ENCODE measurements at places on chromosomes 11 and 22. TPM values are rescaled to one million over a fixed set of nuclear protein-coding genes. Genes with fewer than 3 reads are reported as not detected.

GSTT2B gene
- 0.68 TPM for total RNA-seq

C22orf23 gene
- 3.4 TPM for total RNA-seq

EEF1G gene
- 1,694 TPM for total RNA-seq

RFPL1 gene
- total RNA-seq: not detected

OR5B21 gene
- total RNA-seq: not detected

CHST1 gene
- 4.0 TPM for total RNA-seq

PGA4 gene
- total RNA-seq: not detected

NADSYN1 gene
- total RNA-seq: 21.1 TPM

PGAP2 gene
- total RNA-seq: 6.8 TPM

SPTBN2 gene
- total RNA-seq: 37.1 TPM

ABCC8 gene
- not detected for total RNA-seq

IL10RA gene
- 0.09 TPM for total RNA-seq

DNA sequence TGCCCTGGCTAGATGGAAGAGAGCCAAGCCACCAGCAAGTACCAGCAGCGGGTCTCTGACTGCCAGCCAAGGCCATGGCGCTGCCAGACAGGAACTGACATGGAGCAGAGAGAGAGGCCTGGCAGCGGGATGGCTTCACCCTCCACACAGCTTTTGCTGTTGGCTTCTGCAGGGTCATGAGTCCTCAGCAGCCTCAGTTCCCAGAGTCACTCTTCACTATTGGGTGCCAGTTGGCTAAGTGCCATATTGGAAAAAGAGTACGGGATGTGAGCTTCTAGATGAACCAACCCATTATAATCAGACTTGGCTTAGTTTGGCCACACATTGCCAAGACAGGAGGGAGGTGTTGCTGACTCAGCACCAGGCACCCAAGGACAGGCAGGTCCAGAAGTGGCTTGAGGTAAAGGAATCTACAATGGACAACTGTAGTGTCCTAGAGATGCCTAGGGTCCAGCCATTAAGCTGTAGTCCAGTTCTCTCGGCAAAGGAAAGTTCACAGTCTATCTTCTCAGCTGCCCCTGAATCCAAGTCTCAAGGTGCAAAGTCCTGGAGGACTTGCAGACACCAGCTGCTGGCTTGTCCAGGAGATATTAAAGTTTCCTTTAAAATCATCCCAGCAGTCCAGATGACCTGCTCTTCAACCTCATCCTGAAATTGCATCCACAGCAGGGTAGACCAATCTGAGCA is 40.7 kb upstream of the POU2AF1 start:
- no peak for DNase-seq

GRCh38 chr11:12941671-12942070 is 67.4 kb upstream of the RASSF10 start:
- DNase-seq: no peak

DNA sequence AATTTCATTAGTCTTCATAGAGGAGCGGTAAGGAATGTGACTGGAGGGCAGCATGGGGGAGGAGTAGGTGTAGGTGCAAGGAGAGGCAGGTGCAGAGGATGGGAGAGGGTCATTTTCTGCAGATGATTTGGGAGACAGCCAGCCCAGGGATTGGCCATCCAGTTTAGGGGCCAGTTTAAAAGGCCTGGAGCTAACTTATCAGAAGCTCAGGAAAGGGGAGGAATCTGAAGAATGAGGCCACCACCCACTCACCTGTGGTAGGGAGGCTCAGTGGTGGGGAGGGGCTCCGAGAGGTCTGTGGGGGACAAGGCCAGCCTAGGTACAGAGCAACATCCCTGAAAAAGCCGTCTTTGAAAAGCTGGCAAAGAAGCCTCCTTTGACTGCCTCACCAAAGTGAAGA is 110.8 kb upstream of the TMEM45B start:
- no peak for DNase-seq

GRCh38 chr11:21628641-21629040 is 564.2 kb upstream of the ANO5 start:
- DNase-seq: no peak

DNA sequence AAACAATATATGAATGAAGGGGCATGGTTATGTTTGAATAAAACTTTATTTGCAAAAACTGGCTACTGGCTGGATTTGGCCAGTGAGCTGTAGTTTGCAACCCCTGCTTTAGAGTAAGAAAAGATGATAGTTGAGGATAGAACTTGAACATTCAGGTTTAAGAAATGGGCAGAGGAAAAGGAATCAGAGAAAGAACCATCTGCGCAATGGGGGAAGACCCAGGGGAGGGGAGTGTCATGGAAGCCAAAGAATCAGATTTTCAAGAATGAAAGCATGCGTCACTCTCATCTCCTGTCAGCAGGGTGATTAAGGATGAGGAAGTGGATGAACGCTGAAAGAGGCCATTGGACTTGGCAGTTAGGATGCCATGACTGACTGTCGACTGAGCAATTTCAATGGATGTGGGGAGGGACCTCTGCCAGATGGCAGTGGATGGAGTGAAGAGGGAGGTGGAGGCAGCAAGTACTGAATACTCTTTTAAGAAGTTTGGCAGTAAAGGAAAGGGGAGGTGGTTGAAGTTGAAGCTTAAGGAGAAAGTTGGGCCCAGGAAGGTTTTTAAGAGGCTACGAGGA is 21.2 kb downstream of the FAT3 start:
- DNase-seq: no peak

GRCh38 chr11:76978818-76979217 is 55.4 kb upstream of the B3GNT6 start:
- no peak for DNase-seq

DNA sequence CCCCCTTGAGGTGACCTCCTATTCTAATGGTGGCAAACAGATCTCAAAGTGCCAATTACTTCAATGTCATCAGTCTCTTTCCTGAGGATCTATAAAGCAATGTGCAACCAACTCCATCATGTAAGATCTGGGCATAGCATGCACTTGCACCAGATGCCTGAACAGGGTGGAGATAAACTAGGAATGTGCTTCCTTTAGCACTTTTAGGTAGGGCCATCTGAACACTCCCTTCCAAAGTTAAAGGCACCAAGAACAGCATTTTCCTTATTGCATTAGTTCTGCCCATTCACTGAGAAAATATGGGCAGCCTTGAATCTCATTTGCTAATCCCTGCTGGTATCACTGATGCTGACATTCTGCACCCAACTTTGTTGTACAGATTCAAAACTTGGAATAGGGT is 112.0 kb downstream of the SGSM3 start:
- DNase-seq: no peak

DNA sequence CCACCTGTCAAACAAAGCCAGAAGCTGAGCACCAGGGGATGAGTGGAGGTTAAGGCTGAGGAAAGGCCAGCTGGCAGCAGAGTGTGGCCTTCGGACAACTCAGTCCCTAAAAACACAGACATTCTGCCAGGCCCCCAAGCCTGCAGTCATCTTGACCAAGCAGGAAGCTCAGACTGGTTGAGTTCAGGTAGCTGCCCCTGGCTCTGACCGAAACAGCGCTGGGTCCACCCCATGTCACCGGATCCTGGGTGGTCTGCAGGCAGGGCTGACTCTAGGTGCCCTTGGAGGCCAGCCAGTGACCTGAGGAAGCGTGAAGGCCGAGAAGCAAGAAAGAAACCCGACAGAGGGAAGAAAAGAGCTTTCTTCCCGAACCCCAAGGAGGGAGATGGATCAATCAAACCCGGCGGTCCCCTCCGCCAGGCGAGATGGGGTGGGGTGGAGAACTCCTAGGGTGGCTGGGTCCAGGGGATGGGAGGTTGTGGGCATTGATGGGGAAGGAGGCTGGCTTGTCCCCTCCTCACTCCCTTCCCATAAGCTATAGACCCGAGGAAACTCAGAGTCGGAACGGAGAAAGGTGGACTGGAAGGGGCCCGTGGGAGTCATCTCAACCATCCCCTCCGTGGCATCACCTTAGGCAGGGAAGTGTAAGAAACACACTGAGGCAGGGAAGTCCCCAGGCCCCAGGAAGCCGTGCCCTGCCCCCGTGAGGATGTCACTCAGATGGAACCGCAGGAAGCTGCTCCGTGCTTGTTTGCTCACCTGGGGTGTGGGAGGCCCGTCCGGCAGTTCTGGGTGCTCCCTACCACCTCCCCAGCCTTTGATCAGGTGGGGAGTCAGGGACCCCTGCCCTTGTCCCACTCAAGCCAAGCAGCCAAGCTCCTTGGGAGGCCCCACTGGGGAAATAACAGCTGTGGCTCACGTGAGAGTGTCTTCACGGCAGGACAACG is 11.7 kb downstream of the CXCR5 start:
- no peak for DNase-seq

- no peak for DNase-seq
Observed at GRCh38 chr22:42596863-42597530, 17.7 kb downstream of the POLDIP3 start.

GRCh38 chr22:48398181-48398905 is 1429.3 kb downstream of the BRD1 start:
- DNase-seq: no peak

GRCh38 chr11:117717485-117718314 is 79.3 kb downstream of the DSCAML1 start:
- peak; percentile 35 for DNase-seq

DNA sequence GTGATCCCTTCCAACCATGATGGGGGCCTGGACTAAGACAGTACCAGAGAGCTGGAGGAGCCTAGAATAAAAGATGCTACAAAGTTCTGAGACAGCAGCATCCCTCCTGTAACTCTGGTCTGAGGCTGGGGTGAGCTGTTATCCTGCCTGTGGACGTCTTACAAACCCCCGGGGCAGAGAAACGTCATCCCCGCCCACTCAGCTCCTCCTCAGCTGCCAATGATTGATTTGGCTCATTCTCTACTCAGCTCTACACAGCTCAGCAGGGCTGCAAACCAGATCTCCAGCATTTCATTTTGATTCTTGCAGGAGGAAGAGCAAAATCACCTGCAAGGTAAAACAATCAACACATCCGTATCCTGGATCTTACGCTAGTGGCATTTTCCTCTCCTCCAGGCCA is 55.5 kb downstream of the CSNK2A3 start:
- peak; percentile 21 for DNase-seq

DNA sequence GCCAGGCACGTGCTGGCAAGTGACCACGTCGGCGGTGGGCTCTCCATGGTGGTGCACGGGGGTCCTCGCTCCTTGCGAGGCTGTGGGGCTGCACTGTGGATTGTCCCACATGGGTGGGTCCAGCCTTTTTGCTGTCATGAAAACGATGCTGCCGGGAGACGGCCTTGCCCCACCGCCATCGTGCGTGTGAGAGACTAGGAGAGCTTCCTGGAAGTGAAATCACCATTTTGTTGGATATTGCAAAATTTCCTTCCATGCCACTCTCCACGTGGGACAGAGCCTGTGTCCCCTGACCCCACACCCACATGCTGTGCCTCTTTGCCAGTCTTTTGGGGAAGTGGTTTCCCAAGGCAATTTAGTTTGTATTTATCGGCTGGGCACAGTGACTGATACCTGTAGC is 18.2 kb upstream of the GRAMD4 start:
- DNase-seq: no peak

GRCh38 chr11:102026959-102027358 is 20.3 kb upstream of the CFAP300 start:
- DNase-seq: no peak

- no peak for DNase-seq
Observed at GRCh38 chr11:75700940-75701339, 16.7 kb upstream of the MOGAT2 start.

DNA sequence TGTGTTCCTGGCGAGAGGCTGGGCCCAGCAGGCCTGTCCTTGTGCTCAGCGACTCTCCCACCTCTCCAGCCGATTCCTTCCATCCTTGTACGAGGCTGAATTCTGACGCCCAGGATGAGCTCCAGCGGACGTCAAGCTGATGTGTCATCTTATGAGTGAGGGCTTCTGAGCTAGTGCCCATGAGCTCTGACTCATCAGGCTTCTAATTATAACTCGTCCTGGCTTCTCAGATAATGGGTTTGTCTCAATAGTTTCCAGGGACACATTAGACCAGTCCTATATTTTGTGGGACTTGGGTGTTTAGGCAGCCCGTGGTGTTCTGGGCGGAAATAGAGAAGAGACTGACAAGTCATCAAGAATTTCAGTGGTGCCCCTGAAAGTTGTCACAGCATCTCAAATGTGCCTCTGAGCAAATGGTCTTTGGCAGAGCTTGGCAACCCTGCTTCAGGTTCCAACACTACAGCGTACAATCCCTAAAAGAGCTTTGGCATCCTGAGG is 108.2 kb upstream of the CD44 start:
- DNase-seq: peak; percentile 97

DNA sequence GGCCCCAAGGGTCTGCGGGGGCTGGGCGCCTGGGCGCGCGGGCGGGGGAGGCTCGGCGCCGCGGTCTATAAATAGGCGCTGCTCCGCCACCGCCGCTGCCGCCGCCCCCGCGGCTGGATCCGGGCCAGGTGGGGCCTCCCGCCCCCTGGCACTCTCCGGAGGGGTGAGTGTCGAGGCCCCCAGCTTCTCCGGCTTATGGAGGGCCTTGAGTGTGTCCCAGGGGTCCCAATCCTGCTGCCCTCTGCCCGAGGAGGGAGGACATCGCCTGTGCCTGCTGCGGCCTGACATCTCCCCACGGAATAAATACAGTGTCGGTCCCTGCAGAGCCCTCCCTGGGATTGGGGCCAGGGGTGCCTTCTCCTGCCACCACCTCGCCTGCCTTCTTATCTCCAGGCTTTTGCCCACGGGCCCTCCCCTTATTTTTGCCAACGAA is 4.3 kb upstream of the GP1BB start:
- no peak for DNase-seq

- DNase-seq: no peak
Observed at GRCh38 chr22:46346680-46347405, 11.3 kb downstream of the TRMU start.

DNA sequence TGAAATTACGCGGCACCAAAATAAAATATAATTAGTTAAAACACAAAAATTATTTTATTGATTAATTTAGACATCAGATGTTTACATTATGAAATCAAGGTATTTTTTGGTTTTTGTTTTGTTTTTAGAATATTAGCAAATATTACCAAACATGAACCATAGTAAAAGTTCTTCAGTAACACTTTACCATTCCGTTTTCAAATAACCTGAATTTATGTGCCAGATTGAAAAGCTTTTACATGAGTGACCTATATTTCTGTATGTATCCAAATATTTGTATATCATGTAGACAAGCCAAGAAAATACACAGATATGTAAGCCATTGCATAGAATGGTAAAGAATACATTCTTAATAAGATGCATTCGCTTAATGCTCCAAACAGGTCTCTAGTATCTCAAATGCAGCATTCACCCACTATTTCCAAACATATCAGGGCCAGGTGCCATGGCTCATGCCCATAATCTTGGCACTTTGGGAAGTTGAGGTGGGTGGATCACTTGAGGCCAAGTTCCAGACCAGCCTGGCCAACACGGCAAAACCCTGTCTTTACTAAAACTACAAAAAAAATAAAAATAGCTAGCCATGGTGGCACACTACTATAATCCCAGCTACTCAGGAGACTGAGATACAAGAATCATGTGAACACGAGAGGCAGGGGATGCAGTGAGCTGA is 102.4 kb upstream of the SERPIND1 start:
- DNase-seq: no peak

- DNase-seq: no peak
Observed at GRCh38 chr11:8809939-8810539, 101.0 kb upstream of the AKIP1 start.

- no peak for DNase-seq
Observed at GRCh38 chr11:117457835-117458234, 130.2 kb downstream of the CEP164 start.

- peak; percentile 3 for DNase-seq
Observed at GRCh38 chr22:19870153-19871022, 15.7 kb upstream of the GNB1L start.
